Stimulated activated CD4-positive, alpha-beta T cell treated with anti-CD3 and anti-CD28 coated beads, Interleukin-1b, Interleukin-23, amount 100 ng/mL, for 24 hours (primary cell): ENCODE measurements at places on chromosomes 4 and X.

DNA sequence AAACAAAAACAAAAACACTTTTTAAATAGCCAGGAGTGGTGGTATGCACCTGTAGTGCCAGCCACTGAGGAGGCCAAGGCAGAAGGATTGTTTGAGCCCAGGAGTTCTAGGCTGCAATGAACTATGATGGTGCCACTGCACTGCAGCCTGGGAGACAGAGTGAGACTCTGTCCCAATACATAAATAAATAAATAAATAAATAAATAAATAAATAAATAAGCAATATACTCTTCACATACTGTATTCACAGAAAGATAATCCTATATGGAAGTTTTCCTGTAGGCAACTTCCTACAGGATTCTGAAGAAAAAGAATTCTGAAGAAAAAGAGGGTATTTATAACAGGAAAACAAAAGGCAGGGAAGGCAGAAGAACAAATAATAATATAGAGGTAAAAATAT is 293.3 kb upstream of the GRIA3 start:
- DNase-seq = no peak

DNA sequence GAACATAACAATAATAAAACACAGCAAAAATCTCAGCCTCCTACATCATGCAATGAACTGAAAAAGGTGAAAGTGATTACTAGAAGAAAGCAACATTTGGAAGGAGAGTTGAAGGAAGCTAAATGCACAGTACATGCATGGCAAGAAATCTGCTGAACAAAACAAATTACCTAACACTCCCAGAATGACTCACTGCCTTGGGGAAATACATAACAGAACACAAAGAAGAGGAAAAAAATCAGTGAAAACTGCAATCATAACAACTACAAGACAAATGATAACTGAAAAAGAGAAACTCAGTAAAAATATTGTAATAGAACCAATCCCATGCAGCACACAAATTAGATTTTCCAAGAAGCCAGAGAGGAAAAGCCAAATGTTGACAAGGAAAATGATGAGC is 1513.2 kb downstream of the ARAP2 start:
- DNase-seq = no peak

DNA sequence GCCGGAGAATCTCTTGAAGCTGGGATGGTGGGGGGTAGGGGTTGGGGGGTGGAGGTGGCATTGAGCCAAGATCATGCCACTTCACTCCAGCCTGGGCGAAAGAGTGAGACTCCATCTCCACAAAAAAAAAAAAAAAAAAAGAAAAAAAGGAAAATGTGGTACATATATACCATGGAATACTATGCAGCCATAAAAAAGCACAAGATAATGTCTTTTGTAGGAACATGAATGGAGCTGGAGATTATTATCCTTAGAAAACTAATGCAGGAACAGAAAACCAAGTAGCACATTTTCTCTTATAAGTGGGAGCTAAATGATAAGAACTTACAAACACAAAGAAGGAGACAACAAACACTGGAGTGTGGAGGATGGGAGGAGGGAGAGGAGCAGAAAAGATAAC is 188.5 kb downstream of the APBB2 start:
- DNase-seq = no peak

GRCh38 chr4:128979934-128980333 is 113.4 kb downstream of the SCLT1 start:
- DNase-seq = no peak

DNA sequence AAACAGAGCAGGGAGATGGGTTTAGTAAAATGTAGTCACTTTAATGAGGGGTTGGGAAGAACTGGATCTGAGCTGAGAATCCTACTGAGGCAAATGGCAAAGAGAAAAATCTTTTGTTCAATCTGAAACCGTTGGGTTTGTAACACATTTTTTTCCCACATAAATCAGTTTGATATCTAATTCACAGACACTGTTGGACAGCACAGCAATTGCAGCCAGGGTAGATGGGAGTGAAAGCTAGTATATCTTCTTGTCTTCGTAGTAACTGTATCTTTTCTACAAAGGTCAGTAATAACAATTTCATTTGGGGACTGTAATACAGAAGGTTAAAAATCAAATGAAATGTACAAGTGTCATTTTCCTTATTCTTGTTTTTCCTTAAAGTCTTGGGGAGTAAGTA is 649.5 kb upstream of the ATOH1 start:
- no peak for DNase-seq

DNA sequence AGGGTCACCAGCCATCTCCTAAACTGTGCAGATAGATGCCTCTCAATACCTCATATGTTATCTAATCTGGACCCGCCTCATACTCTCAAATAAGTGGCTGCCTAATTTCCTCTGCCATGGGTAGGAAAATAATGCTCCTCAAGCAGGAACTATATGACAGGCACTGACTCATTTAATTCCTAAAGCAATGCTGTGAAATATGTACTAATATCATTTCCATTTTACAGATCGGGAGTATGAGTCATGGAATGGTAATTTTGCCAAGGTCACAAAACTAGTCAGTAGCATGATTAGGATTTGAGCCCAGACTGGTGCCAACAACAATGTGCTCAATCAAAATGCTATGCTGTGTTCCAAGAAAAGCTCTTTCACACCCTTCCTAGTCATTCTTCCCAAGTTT is 3.0 kb upstream of the NXT2 start:
- DNase-seq = no peak
